ENCODE measurements at places on chromosomes 11 and 22.

- DNase-seq = no peak
Observed at GRCh38 chr11:62501432-62501891, 45.1 kb downstream of the AHNAK start.

DNA sequence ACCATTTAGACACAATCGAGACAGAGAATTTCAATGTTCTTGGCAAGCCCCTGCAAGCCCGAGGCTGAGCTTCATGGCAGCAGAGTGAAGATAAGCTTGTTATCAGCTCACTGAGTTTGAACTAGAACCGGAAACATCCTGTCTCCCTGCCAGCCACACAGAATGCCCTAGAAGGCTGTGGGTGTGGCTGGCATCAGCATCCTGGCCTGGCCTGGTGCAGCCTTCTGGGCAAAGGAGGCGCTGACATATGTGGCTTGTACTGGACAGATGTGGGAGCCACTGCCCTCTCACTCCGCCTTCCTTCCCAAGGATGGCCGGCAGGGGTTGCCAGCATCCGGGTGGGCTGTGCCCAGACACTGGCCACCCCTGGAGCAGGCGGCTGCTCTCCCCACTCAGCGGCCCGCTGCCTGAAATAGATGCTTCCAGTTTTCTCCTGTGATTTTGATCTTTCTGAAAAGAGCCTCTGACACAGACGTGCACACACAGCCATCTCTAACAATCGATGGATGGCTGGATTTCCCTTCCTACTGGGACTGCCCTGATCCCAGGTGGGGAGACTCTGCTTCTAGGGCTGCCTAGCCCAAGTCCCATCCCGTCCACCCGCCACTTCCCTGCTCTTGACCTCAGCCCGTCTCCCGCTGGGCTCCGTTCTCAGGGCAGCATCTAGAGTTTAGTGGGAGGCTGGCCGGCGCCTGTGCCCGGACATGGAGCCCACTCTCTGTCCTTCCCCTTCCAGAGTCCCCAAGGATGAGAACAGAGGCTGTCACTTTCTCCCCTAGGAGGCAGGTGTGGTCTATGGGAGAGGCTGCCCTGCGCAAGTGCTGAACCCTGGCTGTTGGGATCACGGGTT lies 149.7 kb downstream of the CTTN start:
- no peak for DNase-seq

- no peak for DNase-seq
Observed at GRCh38 chr11:94030059-94030458, 8.9 kb downstream of the HEPHL1 start.

- no peak for DNase-seq
Observed at GRCh38 chr11:72119198-72119597, 6.7 kb upstream of the ANAPC15 start.

DNA sequence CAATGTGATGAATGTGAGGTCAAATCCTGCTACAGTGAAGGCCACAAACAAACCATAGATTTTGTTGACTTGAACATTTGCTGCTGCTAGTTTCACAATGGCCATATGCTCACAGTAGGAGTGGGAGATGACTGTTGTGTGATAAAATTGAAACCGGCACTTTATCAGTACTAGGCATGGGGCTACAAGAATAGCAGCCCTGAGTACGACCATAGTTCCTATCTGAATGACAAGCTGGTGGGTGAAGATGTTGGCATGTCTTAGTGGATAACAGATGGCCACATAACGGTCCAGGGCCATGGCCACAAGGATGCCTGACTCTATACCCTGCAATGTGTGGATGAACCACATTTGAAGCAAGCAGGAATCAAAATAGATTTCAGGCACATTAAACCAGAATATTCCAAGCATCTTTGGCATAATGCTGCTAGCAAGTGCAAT lies 2.8 kb downstream of the OR52A1 start:
- DNase-seq = no peak

Data from KG1 (cell line).